ENCODE measurements at places on chromosomes 16 and 17.
A peak's percentile ranks its signal among the peaks of the same experiment; 100 is the strongest.

DNA sequence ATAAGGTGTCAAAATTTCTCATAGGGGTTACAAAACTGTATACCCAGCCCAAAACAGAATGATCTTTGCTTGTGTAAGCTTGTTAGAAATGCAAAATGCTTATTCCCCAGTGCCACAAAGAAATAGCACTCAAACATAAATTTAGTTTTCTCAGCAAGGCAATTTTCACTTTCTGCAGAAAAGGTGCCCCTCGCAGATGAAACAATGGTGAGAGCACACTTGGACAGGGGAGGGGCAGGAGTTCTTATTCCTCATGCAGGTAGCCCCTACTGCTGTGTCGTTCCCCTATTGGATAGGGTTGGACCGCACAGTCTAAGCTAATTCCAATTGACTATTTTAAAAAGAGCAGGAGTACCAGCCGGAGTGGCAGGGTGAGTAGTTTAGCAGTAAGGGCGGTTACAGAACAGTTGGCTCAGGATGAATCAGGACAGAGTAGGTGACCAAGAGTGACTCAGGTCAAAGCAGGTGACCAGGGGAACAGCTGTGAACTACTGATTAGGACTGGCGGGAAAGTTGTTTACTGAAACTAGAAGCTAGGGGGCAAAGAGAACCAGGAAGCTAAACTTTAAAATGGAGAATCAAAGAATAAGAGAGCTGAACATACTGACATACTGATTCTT lies 5.5 kb upstream of the LDHD start:
- DNase-seq: no peak

- DNase-seq: no peak
Observed at GRCh38 chr17:66309793-66310192, 7.4 kb downstream of the PRKCA start.

GRCh38 chr17:70109497-70109896 lies 34.5 kb downstream of the KCNJ16 start:
- peak; percentile 40 for DNase-seq

DNA sequence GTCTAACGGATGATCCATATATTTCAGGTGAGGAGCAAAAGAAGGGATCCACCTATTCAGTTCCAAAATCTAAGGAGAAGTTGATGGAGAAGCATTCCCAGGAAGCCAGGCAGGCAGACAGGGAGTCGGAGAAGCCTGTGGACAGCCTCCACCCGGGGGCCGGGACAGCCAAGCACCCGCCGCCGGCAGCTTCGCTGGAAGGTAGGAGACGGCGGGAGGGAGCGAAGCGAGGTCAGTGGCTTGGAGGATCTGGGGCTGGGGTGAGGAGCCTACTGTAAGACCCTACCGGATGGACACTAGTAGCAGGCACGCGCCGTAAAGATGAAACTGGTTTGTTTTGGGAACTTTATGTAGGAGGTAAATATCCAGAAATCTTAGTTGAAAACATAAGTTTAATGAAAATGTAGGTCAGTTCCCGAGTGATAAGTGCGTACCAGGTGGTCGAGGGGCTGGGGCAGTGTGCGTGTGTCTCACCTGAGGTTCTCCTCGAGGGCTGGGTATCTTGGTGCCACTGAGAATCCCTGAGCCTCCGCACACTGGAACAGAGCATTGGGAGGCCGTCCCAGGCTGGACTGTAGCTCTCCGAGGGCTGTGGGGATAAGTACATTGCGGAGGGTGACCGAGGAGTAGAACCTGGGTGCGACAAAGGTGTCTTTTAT lies 714 bp downstream of the SPATA33 start:
- no peak for DNase-seq

DNA sequence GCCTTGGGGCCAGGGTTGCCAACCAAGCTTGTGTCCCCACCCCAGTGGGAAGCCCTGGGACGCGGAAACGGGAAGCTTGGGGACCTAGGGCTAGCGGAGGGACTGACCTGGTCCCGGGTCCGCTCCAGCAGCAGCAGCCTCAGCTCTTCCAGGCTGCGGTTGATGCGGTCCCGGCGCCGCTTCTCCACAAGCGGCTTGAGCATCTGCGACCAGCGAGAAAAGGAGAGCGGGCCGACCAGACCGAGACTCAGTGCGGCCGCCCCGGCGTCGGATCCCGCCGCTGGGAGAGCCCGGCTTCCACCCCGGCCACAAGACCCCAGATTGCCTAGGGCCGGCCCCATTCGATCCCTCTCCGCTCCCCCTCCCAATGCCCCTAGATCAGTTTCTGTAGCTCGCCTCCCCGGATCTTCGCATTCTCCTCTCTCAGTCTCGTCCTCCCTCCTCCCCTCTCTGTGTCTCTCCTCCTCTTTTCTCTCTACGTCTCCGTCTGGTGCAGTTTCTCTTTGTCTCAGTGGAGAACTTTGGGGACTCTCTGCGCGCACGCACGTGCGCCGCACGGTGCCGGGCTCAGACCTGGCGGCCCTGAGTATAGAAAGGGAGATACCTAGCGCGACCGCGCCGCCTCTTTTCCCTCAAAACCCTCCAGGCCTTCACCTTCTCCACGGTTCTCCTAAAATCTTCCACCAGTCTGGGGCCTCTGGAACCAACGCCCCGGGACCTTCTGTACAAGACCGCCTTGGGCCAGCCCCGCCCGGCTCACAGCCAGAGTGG lies 797 bp downstream of the HES7 start:
- no peak for DNase-seq

DNA sequence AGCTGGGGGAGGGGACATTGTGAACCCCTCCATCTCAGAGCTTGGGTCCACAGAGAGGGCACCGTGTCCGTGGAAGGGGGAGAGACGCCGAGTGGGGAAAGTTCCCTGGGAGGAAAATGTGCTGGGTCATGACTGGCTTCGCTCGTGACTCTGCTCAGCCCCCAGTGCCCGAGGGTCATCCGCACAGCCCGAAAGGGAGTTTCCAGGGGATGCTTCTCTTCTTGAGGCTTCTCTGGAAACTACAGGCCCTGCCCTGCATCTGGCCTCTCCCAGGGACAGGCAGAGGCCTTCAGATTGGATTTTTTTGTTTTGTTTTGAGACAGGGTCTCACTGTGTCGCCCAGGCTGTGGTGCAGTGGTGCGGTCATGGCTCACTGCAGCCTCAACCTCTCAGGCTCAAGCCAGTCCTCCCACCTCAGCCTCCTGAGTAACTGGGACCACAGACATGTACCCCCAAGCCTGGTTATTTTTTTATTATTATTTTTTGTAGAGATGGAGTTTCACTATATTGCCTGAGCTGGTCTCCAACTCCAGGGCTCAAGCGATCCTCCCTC lies 9.8 kb upstream of the GSE1 start:
- DNase-seq: no peak

- DNase-seq: peak; percentile 82
Observed at GRCh38 chr17:4505187-4505586, 6.5 kb downstream of the SPNS2 start.
